ENCODE measurements at places on chromosomes 3 and 15.
A peak's percentile ranks its signal among the peaks of the same experiment; 100 is the strongest.

GRCh38 chr3:85270488-85270887 is 311.7 kb downstream of the CADM2 start:
- DNase-seq = no peak

GRCh38 chr3:31476209-31476608 is 56.5 kb upstream of the STT3B start:
- DNase-seq = no peak

GRCh38 chr3:194638991-194639605 is 5.9 kb upstream of the TMEM44 start:
- DNase-seq = peak; percentile 64

- peak; percentile 76 for DNase-seq
These were observed 66.9 kb upstream of the PRR23C start for GRCh38 chr3:139111392-139112229.

DNA sequence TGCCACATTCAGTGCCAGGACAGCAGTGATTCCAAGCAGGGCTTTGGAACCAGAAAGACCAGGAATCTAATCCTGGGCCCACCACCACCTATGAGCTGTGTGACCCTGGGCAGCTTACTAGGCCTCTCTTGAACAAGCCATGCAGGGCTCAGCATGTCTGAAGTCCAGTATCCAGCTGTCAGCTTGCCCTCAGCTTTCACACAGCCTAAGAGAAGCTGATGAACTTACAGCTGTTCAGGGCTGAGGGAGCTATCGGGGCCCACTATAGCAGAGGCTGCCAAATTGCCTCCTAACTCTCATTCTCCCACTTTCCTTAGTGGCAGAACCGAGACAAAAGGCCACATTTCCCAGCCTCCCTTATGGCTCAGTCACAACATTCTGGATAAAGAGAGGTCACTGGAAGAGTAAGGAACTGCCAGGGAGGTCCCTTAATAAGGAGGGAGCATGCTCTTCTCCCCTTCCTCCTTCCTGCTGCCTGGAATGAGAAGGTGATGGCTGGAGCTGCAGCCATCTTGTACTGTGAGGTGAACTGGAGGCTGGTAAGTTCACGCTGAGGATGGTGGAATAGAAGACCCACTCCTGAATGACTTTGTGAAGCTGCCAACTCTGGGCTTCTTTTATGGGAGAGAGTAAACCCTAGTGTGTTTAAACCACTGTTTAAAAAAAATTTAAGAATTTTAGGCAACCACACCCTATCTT is 34.5 kb downstream of the FEM1B start:
- no peak for DNase-seq

- peak; percentile 70 for DNase-seq
These were observed 547 bp downstream of the WNT7A start for GRCh38 chr3:13879102-13879945.

DNA sequence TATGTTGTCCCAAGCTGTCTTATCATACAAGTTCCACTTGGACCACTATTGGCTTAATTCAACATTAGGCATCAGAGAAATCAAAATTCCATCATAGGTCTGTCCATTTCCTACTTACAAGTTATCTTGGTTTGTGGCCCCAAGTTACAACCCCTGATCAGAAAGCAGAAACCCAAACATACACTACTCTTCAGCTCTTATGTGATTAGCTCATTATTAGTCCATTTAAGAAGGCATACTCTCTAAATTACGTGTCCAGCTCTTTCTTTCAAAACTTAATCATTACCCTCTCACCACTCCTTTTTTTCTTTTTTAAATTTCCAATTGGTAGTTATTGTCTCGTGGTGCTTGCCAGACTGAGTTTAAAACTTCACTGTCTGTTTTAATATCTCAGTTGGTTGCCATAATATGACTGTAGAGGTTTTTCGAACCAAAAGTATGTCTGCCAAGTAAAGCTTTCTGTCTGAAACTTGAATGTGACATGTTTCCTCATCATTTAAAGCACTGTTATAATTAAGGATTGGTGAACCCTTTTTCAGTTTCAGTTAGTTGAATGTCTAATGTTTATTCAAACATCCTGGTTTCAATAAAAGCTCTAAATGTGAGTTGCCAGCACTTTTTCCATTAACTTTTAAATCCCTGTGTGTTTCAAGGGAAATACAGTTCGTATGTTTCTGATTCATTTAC is 150.3 kb downstream of the SAMMSON start:
- DNase-seq = no peak

DNA sequence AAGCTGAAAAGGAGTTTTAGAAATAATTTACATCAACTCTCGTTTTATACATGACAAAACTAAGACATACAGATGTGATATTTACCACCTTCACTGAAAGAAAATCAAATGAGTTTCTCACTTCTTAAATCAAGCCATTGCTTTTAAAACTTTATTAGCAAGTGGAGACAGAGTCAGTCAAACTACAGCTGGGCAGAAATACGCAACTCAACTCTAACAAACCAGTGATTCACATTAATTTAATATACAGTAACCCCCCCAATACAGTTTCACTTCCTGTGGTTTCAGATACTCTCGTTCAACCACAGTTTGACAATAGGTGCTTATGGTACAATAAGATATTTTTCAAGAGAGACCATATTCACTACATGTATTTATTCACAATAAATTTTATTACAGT is 477.1 kb downstream of the MAGI1 start:
- no peak for DNase-seq

- peak; percentile 74 for DNase-seq
These were observed 23.4 kb upstream of the SLC41A3 start for GRCh38 chr3:126107203-126107939.

GRCh38 chr3:41267975-41268640 is 68.8 kb downstream of the CTNNB1 start:
- no peak for DNase-seq

GRCh38 chr3:14687360-14687759 is 12.4 kb downstream of the C3orf20 start:
- DNase-seq = no peak

DNA sequence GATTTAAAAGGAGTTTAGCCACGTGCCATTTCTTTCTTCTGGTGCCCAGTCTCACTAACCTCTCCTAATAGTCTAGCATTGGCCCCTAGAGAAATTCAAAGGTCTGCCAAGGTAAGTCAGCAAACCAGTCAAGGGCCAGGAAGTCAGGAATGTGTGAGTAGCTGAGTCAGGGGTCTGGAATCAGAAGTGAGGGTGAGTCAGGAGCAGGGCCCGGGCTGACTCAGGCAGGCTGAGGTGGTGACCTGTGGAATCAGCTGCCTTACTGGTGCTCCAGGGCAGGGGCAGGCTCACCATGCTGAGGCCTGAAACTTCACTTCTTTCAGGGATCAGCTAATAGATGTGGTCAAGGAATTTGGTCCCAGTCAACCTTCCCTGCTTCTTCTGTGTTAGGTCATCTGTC is 105.8 kb upstream of the MYZAP start:
- DNase-seq = no peak

- no peak for DNase-seq
These were observed 504.0 kb downstream of the SHQ1 start for GRCh38 chr3:72344236-72344635.

DNA sequence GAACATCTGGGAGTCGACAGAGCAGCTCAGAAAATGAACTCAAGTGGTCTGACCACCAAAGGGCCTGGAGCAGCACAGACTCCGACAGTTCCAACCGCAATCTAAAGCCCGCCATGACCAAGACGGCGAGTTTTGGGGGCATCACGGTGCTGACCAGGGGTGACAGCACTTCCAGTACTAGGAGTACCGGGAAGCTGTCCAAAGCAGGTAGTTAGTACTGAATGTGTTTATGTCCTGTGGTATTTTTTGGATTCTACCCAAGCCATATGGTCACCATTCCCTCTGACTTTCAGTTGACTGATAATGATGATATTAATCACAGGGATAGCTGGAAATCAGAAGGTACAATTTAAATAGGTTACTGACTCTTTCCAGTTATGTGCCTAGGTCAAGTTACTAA is 82.3 kb downstream of the ARPP21 start:
- no peak for DNase-seq

DNA sequence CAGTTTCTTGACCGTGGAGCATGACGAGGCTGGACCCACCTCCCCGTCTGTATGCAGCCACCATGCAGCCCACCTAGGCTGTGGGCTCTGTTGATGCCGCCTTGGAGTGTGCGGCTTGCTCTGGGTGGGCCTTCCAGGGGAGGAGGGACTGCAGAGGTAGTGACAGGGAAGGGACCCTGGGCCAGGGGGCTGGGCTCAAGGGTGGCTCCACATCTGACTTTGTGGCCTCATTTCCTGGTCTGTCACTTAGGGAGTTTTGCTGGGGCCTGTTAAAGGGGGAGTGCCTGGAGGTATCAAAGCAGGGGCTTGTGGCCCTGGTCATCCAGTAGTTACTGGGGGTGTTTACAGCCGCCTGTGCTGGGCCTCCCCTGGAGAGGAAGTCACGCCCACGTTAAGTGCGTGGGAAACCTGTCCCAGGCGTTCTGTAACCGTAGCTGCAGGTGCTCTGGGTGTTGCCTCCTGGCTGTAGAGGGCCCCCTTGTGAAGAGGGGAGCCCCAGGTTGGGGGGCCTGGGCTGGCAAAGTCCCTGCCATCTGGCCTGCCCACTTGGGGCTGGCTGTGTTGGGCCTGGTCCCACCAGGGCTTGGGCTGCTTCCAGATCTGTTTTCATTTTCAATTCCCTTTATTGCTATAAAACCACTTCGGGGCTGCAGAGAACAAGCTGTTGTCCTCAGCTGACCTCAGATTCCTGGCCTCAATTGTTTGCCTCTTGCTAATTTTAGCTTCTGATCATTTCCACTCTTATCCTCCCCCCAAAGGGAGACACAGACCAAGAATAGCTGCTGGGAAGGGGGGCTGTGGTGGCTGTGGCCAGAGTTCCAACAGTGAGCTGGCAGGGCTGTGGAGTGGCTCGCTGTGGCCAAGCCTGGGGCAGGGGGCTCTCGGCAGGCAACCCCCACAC is 26.5 kb downstream of the KLF13 start:
- DNase-seq = peak; percentile 88

GRCh38 chr3:99111235-99111634 is 209.7 kb upstream of the DCBLD2 start:
- DNase-seq = no peak

DNA sequence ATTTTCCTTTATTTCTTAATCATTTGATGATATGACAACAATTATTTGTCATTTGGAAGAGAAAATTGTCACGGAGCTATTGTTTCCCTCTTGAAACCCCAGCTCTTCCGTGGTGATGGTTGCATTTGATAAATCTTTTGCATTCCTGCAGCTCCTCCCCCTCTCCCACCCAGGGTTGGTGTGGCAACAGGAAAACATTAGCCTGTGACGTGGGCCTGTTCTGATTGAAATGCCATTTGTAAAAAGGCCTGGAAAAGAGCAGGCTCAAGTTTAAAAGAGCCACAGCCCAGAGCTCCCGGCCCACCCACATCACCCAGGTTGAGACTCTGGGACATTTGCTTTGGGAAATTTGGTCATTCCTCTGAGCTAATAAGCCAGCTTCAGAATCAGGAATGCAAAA is 282.5 kb downstream of the RPLP1 start:
- peak; percentile 49 for DNase-seq

DNA sequence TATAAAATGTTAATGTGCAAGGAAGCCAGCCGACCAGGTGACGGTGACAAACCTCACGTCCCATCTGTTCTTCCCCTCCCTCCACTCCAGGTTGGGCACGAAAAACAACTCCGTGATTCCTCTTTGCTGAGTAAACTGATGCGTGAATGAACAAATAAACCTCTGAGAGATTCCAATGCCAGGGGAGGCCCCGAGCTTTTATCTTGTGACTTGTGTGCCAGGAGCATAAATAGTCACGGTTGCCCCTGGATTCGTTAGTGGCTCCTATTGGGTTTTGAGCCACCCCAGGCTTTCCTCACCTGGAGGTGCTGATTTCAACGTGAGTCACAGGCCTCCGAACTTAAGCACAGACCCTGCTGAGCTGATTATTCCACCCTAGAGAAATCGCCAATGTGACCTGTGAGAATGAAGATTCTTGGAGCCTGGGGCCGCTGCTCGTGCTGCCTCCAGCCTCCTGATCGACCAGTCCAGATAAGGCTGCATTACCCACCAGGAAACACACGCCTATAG is 119.2 kb downstream of the SHQ1 start:
- no peak for DNase-seq

GRCh38 chr3:195319060-195319459 is 48.1 kb upstream of the XXYLT1 start:
- no peak for DNase-seq

DNA sequence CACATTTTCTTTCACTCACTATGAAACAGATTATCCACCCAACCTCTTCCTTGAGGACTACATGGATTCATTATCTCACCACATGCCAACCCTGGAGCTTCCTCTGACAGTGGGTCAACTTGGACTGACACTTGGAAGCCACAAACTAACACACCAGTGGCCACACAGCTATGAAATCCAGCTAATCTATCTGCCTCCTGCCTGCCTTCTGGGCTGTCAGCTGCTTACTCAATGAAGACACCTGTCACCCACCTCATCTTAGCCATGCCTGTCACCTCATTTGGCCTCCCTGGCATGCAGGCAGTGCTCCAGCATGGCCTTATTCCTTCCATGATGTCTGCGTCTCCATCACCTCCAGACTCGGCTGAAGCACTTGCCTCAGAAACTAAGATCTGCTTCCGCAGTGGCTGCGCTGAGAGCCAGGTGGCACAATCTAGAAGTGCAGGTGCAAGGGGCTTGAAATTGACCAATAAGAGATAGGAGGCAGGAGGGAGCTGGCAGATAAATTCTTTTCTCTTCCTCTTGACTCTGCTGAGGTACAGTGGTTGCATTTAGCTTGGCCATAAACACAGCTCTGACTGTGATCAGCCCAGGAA is 105.2 kb upstream of the RNF7 start:
- DNase-seq = peak; percentile 62

GRCh38 chr3:49461443-49462171 is 8.5 kb upstream of the DAG1 start:
- no peak for DNase-seq

DNA sequence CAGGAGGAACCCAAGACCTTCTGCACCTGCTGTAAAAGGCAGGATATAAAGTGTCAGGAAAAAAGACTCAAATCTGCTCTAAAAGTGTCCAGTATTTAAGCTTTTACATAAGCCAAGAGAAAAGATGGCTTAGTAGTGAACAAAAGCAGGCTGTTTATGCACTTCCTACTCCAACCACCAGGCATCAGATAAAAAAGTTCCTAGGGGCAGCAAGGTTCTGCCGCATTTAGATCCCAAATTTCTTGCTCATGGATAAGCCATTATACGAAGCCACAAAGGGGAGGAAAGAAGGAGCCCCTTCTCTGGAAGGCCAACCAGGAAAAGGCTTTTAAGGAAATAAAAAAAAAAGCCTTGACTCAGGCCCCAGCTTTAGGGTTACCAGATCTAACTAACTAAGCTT is 10.6 kb upstream of the SLC9C1 start:
- DNase-seq = no peak

DNA sequence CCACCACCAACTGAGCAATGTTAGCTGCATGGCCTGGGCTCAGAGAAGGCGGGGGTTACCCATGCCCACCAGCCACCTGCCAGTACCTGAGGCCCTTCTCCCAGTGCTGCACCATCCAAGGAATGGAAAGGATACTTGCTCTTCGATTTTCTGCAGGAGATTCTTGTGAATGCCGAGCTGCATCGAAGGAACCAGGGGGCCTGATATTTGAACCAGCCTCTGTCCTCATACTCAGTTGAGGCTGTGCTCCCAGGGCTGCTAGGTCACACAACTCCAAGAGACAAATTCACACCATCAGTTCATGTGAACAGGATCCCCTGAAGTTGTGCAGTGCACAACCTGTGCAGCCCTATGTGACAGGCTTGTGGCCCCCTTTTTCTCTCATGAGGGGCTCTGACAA is 18.0 kb downstream of the PLA2G4F start:
- DNase-seq = peak; percentile 72

- no peak for DNase-seq
These were observed 32.9 kb upstream of the UTS2B start for GRCh38 chr3:191363221-191363620.

- no peak for DNase-seq
These were observed 125.3 kb downstream of the TLE3 start for GRCh38 chr15:69972436-69972835.

Measured in cardiac septum (tissue), 1 donor.